Thoracic aorta (tissue), 2 donors: ENCODE measurements at places on chromosomes 7 and 10. TPM values are rescaled to one million over a fixed set of nuclear protein-coding genes. Genes with fewer than 3 reads are reported as not detected.

The ZNF503 gene
- total RNA-seq, result 28.8 TPM

The KIAA1549 gene
- 1.8 TPM for total RNA-seq

The ASB13 gene
- 15.8 TPM for total RNA-seq

The SKAP2 gene
- 29.0 TPM for total RNA-seq

The CH25H gene
- total RNA-seq, result 2.7 TPM

The UTF1 gene
- total RNA-seq, result not detected

The CFAP46 gene
- not detected for total RNA-seq

DNA sequence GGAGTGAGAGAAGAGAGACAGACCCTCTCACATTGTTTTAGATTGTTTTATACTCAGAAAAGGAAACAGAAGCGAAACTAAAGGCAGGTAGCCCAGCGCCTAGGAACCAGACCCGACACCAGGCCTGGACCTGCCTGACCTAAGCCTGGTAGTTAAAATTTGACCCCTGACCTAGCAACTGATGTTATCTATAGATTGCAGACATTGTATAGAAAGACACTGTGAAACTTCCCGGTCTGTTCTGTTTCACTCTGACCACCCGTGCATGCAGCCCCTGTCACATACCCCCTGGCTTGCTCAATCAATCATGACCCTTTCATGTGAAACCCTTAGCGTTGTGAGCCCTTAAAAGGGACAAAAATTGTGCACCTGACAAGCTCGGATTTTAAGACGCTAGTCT is 31.6 kb downstream of the VIPR2 start:
- DNase-seq, result no peak

DNA sequence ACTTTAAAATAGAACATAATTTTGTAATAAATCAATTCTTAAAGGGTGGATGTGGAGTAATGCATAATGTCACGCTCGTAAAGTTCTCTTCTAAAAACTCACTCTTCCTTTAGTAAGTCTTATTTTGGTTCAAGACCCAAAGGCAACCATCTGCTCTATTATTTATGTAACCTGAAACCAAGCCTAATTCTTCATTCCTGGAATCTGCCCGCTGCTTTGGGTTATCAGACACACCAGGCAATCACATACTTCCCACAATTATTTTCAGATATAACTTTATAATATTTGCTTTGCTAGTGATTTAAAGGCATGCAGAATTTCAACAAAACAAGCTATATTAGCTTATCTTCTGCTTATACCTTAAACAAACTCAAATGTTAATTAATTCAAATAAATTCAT is 39.0 kb downstream of the RAB11FIP2 start:
- DNase-seq, result no peak

DNA sequence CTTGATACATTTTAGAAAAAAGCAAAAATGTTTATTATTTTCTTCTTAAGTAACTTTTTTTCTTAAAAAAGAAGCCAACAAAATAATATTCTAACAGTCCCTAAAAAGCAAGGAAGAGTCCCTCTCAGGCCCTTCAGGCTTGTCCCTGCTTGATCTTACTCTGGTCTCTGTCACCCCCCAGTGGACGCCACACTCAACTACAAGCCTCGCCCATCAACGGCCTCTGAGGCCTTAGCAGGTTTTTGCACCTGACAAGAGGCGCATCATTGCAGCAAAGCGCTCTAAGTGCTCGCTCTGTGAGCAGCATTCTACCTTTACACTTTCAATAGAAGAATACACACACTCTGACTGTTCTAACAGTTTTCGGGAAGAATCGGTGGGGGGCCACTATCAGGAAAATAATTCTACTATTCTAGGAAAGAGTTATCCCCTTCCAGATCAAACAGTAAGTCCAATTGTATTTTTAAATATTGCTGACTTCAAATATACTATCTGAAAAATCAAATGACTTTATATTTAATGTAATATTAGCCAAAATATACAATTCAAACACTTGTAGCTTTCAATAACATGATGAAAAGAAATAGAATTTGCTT is 139.2 kb downstream of the USP6NL start:
- no peak for DNase-seq

DNA sequence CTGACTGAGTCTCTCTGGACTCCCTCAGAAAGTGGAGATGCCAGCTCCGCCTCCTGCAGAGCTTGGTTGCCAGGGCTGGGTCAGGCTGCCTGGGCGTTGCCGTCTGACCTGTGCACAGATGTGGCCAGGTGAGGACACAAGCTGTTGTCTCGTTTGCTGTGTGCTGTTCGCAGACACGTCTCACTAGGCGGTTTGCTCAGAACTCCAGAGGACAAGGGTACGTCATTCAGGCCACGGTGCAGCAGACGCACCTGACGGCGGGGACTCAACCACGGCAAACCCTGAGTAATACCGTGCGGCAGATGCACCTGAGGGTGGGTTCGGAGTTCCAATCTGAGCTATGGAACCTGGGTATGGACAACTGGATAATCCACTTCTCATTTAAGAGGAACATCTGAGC is 11.7 kb downstream of the GPER1 start:
- DNase-seq, result no peak

- no peak for DNase-seq
Measured at GRCh38 chr10:16915300-16915699, 98.1 kb upstream of the RSU1 start.

DNA sequence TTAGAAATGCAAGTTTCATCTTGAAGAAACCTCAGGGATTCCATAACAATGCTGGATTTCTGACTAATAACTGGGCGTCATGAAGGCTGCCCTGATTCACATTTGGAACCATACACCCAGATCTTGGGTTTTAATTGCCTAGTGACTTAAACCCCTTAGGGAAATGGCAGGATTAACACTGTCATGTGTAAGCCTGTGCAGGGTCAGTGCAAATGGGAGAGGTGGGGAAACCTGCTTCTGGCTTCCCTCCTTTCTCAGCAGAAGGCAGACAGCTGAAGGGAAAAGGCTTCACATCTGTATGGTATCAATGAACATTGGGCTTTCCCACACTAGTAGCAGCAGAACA is 364.2 kb downstream of the ANKRD30A start:
- no peak for DNase-seq

- no peak for DNase-seq
Measured at GRCh38 chr7:33669251-33669670, 236.1 kb upstream of the BMPER start.

DNA sequence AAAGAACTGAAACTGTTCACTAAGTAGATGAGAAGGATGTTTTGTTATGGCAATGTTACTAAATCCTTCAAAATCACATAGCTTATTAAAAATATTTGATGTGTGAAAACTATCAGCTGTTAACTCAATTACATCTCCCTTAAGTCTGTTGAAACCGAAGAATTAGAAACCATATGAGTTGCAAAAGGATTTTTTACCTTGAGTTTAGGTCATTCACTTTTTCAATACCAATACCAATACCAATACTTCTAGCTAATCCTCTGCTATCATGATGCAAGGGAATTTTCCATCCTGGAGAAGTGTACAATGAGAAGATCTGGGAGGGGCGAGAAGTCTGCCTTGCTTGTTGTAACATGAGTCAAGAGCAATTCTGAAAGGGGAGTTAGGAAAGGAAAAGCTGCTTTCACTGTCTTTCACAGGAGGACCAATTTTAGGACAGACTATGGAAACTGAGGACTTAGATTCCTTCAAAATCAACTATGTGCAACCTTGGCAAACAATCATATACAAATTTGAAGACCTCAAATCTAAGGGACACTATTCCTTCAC is 199.7 kb downstream of the IMMP2L start:
- DNase-seq, result no peak

DNA sequence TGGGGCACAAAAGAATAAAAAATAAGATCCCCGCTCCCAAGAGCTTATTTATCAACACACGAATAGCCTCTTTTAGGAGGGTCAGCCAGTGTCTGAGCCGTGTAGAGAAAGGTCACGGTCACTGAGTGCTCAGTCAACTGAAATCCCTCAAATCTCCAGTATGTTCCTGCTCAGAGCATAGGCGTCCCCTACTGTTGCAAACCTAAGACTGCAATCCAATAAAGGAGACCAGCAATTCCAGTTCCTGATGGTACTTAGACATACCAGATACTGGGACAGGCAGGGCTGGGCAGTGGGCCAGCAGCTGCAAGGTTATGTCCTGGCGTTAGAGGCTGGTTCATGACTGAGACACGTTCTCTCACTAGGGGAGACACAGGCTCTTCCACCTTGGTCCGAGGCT is 93.6 kb downstream of the CACNB2 start:
- DNase-seq, result no peak

DNA sequence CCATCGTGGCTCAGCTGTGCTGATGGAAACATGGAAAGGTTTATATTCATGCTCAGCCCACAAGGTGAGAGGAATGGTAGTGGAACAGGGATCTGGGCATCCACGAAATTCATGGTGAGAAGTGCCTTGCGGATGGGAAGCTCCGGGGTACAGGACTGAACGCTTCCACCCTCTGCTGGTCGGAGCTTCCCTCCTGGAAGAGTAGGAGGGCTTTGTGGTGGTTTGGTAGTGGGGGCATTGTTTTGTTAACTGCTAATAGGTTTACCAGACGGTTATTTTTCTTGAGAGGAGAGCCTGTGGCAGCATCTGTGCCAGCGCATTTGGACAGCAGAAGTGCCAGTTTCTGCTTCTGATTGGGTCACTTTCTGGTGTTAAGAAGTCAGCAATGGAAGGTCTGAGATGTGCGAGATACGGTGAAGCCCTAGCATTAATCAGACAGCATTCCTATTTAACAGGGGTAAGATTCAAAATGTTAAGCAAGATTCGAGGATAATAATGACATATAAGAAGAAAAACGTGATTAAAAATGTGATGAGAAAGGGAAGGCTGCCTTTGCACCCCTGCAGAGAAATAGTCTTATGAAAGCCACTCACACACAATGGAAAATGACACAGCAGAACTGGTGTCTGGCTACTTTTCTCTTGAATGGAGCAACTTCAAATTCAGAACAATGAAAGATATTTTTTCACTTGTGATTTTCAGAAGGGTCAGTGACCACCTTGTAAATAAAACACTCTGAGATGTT is 17.7 kb downstream of the ABCA13 start:
- no peak for DNase-seq

GRCh38 chr10:123995461-123996131 is 97.8 kb downstream of the CHST15 start:
- no peak for DNase-seq

GRCh38 chr10:106450966-106451365 is 713.5 kb downstream of the SORCS1 start:
- no peak for DNase-seq
